Foreskin keratinocyte (primary cell): ENCODE measurements at places on chromosomes 1 and 21.

GRCh38 chr21:41726970-41727783 is 39.7 kb downstream of the RIPK4 start:
- DNase-seq, result peak; percentile 91

GRCh38 chr21:32257962-32258785 is 20.7 kb downstream of the MIS18A start:
- peak; percentile 18 for DNase-seq

GRCh38 chr21:17523007-17523451 is 10.2 kb downstream of the CXADR start:
- no peak for DNase-seq

- DNase-seq, result no peak
Measured at GRCh38 chr21:43605320-43606215, 53.7 kb downstream of the HSF2BP start.

DNA sequence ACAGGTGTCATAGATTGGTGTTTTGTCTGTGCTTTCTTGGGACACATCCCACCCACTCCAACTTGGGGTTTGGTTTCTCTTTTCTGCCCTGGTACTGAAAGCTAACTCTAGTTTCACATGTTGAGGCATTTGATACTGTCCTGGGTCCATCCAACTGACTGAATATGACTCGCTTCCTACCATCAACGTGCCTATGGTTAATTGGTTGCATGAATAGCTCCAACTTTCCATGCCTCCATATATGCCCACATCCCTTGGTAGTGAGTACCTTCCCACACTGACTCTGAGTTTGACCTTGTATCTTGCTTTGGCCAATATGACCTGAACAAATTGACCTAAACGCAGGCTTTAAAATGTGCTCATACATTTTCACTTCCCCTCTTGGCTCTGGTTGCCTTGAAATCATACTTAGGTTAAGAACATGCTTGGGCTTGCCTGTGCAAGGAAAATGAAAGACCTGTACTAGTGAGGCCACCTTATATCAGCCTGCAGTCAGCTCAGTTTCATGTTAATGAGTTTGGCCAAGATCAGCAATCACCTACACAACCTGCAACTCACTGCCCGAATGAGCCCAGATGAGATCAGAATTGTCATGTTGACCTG is 81.0 kb upstream of the KCNK2 start:
- peak; percentile 71 for DNase-seq
